ENCODE measurements at places on chromosomes 1 and 21.

DNA sequence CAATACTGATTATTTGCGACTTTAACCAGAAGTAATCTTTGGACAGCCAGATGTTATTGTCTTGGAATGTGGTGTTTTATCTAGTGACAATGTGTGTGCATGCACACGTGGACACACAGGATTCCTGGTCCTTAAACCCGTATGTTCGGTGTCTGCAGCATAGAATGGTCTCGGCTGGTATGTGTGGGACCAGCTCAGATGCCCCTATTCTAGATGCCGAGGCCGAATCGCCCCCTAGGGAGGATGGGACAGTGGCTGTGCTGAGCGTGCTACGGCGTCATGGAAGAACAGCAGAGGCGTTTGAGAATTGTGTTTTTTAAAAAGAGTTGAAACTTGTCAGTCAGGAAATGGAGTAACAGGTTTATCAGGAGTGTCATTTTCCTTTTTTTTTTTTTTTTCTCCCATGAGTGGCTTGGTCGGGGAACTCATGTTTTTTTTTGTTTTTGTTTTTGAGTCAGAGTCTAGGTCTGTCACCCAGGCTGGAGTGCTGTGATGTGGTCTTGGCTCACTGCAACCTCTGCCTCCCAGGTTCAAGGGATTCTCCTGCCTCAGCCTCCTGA, 30.1 kb downstream of the SKI start:
- no peak for DNase-seq

- DNase-seq = no peak
These were observed 3.7 kb upstream of the KLF18 start for GRCh38 chr1:44144962-44145756.

- no peak for DNase-seq
These were observed 872 bp upstream of the PINK1 start for GRCh38 chr1:20632386-20632785.

DNA sequence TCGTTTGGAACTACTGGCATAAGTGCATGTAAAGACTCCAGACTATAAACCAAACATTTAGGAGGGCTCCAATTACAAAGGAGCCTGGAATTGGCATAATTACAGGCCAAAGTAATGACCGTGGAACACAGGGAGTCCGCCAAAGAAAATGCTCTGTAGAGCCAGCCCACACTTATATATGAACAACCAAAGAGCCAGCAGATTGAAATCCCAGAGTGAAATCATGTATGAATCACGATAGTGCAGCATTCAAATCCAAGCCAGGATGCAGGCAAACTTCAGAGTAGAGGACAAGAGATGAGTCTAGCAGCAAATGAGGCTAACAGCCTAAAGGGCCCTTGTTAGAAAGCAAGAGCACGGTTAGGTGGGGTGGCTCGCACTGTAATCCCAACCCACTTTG, 13.1 kb downstream of the VPS26C start:
- no peak for DNase-seq

GRCh38 chr1:238099871-238100270, 209.1 kb upstream of the ZP4 start:
- no peak for DNase-seq

All from erythroblast (primary cell).